ENCODE measurements at places on chromosomes 1 and 21. TPM values are rescaled to one million over a fixed set of nuclear protein-coding genes. Genes with fewer than 3 reads are reported as not detected.

DNA sequence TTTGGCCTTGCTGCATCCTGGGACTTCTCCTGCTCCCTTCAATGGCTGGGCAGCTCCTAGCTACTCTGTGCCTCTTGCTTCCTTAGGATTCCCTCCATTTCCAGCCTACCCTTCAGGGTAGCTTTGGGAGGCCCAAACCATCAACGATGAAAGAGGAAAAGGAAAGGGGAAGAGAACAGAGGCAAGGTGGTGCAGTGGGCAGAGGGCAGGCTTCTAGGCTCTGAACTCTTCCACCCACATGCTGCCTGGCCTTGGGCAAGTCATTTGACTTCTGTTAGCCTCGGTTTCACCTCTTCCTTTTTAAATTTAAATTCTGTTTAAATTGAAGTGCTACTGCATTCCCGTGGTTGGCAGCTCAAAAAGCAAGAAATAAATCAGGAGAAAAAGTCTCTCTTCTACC, 5.7 kb upstream of the PPM1J start:
- H3K27me3 ChIP-seq: peaks cover 29% of the 10 kb centered on the region
- H3K36me3 ChIP-seq: no peaks in the 10 kb centered on the region
- no peak overlapping the region for H3K27ac ChIP-seq
- H3K4me1 ChIP-seq: peaks cover 25% of the 10 kb centered on the region
- DNase-seq: no peak

DNA sequence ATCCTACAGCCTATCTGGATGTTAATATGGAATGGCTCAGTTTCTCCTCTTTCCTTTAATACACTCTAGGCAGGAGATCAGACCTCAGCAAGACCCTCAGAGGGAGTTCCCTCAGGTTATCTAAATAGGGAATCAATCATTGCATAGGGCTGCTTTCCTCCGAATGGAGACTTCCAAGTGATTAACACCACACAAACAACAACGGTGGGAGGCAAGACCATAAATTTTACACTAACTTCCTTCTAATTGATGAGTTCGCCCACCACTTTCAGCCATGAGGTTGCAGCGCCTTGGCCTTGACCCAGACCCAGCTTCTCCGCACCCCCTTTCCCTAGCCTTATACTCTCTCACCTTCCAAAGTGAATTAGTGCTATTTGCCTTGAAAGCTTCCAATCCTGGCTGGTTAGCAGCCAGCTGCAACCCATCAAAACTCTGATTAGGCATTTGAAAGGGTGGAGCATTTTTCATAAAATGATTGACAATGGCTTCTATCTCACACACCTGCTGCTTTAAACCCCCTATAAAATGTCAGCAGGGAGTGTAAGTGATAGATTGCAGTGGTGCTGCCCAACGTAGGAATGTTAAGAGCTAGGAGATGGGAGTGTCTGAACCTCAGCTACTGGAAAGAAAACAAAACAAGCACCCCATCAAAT, 534.9 kb upstream of the USP24 start:
- DNase-seq: no peak
- H3K36me3 ChIP-seq: no peaks in the 10 kb centered on the region
- H3K4me3 ChIP-seq: no peak overlapping the region
- peaks cover 11% of the 10 kb centered on the region for H3K27me3 ChIP-seq
- no peak overlapping the region for H3K27ac ChIP-seq

KCNN3 gene
- total RNA-seq: 1.1 TPM

NT5C1A gene
- not detected for total RNA-seq

- H3K36me3 ChIP-seq: no peaks in the 10 kb centered on the region
- no peaks in the 10 kb centered on the region for H3K27me3 ChIP-seq
- H3K4me3 ChIP-seq: no peak overlapping the region
- no peaks in the 10 kb centered on the region for H3K4me1 ChIP-seq
These were observed 22.0 kb downstream of the CCN1 start for GRCh38 chr1:85602571-85602970.

Data from activated B cell treated with CpG ODN at 0.5 μM for 24 hours (primary cell).